ENCODE measurements at places on chromosomes 5 and 9. TPM values are rescaled to one million over a fixed set of nuclear protein-coding genes. Genes with fewer than 3 reads are reported as not detected.

VCAN gene
- total RNA-seq, result 516 TPM

SPAG8 gene
- total RNA-seq, result 3.1 TPM

SMIM33 gene
- not detected for total RNA-seq

GRCh38 chr9:130235558-130236435 is 29.8 kb upstream of the HMCN2 start:
- DNase-seq, result peak; percentile 92

DNA sequence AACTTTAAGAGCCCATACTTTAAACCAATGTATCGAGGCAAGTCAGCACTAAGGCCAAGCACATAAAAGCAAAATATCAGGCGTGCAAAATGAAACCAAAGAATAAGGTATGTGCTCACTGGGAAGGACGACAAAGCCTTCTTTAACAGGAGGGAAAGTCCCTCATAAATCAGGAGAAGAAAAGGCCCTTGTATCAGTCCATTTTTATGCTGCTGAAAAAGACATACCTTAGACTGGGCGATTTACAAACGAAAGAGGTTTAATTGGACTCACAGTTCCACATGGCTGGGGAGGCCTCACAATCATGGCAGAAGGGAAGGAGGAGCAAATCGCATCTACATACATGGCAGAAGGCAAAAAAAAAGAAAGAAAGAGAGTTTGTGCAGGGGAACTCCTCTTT is 68.9 kb downstream of the UBE2QL1 start:
- no peak for DNase-seq

- no peak for DNase-seq
Measured at GRCh38 chr5:127930311-127930710, 153.3 kb upstream of the SLC12A2 start.

- peak; percentile 60 for DNase-seq
Measured at GRCh38 chr9:129245276-129245675, 67.2 kb upstream of the IER5L start.
